ENCODE measurements at places on chromosomes 3 and 15.

DNA sequence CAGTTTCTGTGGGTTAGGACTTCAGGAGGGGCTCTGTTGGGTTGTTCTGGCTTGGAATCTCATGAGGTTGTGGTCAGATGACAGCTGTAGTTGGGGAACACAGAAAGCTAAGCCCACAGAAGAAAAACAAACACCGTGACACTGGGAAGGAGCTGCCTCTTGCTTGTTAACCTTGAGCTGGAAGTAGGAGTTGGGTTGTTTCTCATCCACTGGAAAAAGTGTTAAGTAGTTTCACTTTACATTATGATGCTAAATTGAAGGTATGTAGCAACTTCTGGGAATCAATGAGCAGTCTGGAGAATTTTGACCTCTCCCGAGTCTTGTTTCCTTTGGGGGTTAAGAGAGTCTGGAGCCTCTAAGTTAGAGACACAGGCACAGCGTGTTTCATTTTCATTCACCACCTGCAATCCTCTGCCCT is 20.4 kb downstream of the HACD3 start:
- no peak for DNase-seq

DNA sequence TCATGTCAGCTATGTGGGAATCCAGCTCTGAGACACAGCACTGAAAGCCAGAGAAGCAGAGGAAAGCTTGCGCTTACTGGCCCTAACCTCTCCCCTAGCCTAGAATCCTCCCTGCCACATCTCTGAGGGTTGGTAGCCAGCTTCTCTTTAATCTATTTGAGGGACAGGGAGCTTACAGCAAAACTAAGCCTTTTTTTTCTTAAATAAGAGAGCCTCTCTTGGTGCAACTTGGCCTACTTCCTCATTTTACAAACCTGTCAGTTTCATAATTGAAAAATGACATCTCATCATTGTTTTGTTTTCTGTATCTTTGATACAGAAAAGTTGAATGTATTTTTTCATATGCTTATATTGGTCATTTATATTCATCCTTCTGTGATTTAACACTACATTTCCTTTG is 193.9 kb downstream of the ZNF621 start:
- no peak for DNase-seq

DNA sequence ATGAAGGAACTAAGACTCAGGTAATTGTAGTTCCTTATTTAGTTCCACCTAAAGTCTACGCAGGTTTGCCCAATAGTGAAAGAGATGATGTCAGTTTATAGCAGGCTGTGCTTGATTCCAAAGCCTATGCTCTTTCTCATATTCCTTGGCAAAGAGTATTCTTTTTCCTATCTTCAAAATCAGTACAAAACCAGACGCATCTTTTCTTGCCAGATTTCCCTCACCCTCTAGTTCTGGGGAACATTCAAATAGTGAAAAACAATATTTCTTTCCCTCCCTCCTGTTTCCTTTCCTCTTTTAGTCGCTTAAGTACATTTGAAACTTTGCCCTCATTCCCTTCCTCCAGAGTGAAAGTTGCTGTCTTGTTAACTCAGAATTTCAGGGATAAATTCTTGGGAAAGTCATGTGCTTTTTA is 134.6 kb upstream of the PDZRN3 start:
- DNase-seq, result no peak

- no peak for DNase-seq
These were observed 47.3 kb upstream of the LRRC58 start for GRCh38 chr3:120396469-120396868.

- DNase-seq, result no peak
These were observed 20.2 kb downstream of the CFAP91 start for GRCh38 chr3:119723022-119723421.

GRCh38 chr3:124260206-124260915 is 268.4 kb upstream of the ROPN1 start:
- DNase-seq, result no peak

DNA sequence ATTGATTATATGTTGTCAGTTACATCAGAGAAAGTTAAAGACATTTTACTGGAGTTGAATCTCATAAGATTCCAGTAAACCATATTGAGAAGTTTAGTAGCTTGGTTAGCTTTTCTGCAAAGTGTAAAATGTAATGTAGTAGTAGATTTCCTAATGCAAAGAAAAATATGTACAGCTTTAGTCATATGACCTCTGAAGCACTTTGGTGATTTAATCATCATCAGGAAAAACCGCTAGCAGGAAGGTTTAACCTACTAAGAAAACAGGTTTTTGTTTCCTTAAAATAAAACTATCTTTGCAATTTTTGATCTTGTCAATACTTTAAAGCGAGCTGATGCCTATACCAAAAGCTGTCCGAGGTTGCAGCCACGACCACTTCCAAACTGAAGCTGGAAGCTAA is 364.6 kb upstream of the ZNF385D start:
- no peak for DNase-seq

DNA sequence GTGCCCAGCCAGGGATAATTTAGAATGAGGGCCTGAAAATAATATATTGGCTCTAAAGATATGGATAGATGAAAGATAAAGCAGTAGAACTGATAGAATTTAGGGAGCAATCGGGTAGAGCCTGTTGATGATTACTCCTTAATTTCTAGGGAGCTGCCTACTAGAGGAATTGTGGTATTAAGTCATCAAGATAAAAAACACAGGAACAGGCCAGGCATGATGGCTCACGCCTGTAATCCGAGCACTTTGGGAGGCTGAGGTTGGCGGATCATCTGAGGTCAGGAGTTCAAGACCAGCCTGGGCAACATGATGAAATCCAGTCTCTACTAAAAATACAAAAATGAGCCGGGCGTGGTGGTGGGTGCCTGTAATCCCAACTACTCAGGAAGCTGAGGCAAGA is 130.4 kb downstream of the PCCB start:
- no peak for DNase-seq

- no peak for DNase-seq
These were observed 105.7 kb downstream of the LRRK1 start for GRCh38 chr15:101024706-101025500.
